Ovary (tissue), 10 donors: ENCODE measurements at places on chromosomes 1 and 21.

DNA sequence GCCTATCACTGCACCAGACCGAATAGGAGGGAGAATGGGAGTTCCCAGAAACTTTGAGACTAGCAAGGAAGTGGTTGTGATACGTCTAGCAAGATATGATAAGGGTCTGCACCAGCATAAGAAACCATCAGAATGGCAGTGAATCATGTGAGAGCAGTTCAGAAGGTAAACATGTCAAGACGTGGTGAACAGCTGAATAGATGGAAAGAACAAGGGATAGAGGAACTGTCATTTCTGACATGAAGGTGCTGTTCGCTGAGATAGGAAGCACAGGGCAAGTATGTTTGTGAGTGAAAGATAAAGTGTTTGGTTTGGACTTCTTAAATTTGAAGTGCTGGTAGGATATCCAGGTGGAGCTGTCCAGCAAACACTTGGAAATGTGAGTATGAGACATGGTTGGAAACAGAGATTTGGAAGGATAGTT is 1.1 kb upstream of the AGO1 start:
- DNase-seq: no peak

DNA sequence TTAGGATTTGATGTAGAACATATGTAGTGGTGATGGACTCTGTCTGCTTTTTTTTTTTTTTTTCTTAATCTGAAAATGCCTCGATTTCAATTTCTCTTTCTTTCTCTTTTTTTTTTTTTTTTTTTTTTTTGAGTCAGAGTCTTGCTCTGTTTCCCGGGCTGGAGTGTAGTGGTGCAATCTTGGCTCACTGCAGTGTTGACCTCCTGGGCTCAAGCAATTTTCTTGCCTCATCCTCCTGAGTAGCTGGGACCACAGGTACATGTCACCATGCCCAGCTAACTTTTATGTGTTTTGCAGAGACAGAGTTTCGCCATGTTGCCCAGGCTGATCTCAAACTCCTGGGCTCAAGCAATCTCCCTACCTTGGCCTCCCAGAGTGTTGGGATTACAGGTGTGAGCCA is 17.4 kb downstream of the MAST2 start:
- no peak for DNase-seq

DNA sequence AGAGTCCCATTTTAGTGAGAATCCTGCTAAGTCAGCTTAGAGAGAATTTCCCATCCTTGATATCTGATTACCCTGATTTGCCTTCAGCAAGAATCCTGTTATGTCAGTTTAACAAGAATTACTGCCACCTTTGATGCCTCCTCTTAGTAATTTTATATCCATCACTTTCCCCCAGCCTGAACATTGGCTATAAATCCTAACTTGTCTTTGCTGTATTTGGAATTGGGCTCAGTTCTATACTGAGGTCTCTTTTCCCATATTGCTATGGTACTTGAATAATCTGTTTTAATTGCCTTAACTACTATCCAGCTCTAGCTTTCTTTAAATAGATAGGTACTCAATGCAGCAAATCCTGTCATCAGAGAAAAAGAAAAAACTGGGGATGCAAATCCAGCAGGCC is 842.0 kb upstream of the ADAMTS5 start:
- DNase-seq: no peak

GRCh38 chr1:168195199-168196135 is 16.7 kb downstream of the TIPRL start:
- no peak for DNase-seq

GRCh38 chr1:14298806-14299205 is 299.7 kb upstream of the KAZN start:
- DNase-seq: no peak

- DNase-seq: no peak
These were observed 13.4 kb downstream of the PLA2G5 start for GRCh38 chr1:20083178-20083944.

- DNase-seq: no peak
These were observed 22.8 kb downstream of the LACTBL1 start for GRCh38 chr1:22949822-22950331.

DNA sequence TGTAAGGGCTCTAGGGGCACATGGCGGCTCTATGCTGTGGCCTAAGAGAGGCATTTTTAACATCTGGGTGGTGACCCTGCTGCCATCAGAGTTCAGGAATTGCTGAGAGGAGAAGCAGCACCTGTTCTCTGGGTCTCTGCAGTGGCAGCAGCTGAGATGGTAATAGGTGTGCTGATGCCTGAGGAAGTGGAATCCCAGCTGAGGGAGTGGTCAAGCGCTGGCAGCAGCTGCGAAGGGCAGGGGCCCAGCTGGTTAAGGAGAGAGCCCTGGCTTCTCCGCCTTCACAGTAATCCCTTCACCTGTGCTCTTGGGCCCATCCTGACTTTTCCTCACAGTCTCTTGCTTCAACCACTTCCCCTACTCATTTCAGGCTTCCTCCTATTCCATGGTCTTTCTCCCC is 39.8 kb downstream of the GJA5 start:
- DNase-seq: no peak

DNA sequence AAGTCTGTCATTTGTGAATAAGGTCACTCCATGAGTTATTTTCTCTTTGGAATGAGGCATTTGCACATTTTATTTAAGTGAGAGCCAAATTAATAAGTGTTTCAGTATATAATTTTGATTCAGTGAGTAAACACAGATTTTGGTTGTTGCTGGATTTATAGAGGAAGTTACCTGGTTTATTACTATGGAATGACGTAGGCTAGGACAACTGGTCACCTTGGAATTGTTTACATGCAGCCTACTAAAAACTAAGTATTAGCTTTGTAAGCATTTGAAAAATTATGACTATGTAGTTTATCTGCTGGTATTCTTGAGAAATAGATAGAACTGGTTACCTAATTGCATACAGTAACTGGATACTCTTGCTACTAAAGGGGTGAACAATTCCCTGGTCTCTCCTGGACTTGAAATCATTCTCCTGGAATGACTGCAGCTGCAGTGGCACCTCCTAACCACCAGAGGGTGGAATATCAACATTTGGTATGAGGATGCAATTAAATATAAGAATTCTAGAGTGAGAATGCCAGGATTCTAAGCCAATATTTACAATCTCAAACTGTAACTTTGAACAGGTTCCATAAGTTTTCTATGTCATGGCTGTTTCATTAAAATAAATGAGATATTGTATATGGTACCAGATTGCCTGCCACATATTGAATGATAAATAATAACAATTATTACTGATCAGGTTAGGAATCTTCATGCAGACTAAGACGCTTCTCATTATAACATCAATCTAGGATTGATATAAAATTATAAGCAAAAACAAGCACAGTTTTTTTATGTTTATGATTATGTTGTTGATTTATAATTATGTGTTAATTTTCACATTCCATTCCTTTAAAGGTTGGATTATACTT is 3.5 kb upstream of the KRTAP27-1 start:
- no peak for DNase-seq

DNA sequence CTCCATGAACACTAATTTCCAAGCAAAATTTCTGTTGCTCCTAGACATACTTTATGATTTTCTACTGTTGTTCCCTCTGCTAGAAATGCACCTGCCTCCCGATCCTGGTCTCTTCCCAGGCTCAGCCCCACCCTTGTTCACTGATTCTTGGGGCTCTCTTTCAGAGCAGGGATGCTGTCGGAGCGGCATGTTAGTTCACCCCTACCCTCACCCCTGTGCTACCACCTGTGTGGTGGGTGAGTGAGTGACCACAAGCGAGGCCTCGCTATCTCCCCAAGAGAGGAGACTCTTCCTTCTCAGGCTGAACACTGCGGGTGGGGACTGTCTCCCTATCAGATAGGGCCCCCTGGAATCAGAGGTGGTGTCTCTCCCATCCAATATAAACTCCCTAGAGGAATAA is 4.9 kb upstream of the S100A8 start:
- DNase-seq: no peak

DNA sequence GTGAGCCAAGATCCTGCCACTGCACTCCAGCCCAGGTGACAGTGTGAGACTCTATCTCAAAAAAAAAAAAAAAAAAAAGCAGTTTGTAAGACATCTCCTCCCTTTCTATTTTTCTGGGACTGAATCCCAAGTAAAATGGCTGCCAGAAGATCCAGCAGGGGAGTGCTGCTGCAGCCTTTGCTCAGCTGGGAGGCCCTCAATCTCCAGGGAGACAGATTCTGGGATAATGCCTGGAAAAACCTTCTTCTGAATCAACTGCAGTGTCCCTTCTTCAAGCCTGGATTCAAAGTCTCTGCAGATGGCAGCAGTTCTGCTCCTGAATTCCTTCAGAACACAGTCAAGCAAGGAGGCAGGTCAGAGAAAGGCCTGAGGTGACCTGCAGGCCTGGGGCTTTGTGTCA is 191.0 kb upstream of the NRIP1 start:
- DNase-seq: no peak

- DNase-seq: no peak
These were observed 149.8 kb downstream of the PDE4B start for GRCh38 chr1:65942476-65942875.

DNA sequence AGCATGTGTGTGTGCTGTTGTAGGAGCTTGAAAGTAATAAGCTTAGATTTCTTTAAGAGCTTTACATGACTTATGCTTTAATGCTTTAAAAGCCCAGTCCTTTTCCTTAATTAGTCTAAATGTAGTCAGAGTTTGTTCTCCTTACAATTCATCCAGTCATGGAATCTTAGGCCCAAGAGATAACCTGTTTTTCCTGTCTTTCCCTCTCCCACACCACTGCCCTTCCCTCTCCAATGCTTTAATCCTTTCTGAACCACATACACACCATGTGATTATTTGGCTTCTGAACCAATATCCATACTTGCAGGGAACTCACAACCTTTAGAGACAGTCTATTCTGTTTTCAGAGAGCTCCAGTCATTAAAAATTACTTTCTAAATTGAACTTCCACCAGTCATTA is 37.6 kb downstream of the ALG6 start:
- DNase-seq: no peak

DNA sequence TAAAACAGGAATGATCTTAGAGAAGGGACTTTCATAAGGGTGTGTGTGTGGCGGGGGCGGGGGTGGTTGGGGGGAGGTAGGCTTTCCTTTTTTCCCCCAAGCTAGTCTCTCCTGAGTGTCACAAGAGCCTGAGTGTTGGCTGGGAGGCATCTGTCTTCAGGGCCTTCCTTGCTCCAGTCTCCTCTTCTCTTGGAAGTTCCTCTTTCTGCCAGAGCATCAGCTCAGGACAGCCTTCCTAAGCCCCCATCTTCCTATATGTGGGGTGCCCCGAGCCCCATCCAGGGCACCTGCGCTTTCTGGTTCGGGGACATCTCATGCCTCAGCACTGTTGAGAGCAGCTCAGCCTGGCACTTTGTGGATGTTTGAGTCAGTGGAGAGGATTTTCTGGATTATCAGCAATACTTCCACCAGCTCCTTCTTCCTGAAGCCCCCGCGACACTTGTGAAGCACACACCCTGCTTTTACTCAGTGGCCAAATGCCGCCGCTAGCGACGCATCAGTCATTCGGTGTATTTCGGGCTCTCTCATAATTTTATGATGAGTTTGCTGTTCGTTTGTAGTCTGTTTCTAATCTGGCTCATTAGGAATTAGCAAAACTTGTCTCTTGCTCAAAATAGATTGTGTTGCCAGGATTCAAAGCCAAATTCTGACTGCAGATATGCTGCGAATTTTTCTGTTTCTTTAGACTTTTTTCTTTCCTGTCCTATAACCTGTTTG is 61.7 kb downstream of the GALNT2 start:
- DNase-seq: no peak

DNA sequence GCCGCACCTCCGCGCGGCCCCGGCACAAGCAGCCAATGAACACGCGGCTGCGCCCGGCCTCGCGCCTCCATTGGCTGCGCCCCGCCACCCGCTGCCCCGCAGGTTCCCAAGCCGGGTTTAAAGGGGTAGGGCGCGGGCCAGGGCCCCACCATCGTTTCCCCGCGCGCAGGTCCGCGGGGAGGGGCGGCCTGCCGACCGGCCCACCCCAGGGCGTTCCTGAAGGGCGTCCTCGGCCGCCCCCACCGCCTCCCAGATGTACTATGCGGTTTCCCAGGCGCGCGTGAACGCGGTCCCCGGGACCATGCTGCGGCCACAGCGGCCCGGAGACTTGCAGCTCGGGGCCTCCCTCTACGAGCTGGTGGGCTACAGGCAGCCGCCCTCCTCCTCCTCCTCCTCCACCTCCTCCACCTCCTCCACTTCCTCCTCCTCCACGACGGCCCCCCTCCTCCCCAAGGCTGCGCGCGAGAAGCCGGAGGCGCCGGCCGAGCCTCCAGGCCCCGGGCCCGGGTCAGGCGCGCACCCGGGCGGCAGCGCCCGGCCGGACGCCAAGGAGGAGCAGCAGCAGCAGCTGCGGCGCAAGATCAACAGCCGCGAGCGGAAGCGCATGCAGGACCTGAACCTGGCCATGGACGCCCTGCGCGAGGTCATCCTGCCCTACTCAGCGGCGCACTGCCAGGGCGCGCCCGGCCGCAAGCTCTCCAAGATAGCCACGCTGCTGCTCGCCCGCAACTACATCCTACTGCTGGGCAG is at the start of gene OLIG1:
Gene OLIG1, plus strand, starts transcription at position 148 of the 750 bp plus-strand sequence. Its CDS starts 106 bp downstream, at position 254.
- DNase-seq: peak; percentile 43

- no peak for DNase-seq
These were observed 1187.4 kb upstream of the NCAM2 start for GRCh38 chr21:19810779-19811178.

GRCh38 chr21:27759091-27759659 is 792.3 kb upstream of the ADAMTS5 start:
- no peak for DNase-seq

GRCh38 chr1:106753066-106753465 is 303.4 kb upstream of the PRMT6 start:
- no peak for DNase-seq

GRCh38 chr21:46617267-46618051 is 12.6 kb upstream of the S100B start:
- DNase-seq: no peak

DNA sequence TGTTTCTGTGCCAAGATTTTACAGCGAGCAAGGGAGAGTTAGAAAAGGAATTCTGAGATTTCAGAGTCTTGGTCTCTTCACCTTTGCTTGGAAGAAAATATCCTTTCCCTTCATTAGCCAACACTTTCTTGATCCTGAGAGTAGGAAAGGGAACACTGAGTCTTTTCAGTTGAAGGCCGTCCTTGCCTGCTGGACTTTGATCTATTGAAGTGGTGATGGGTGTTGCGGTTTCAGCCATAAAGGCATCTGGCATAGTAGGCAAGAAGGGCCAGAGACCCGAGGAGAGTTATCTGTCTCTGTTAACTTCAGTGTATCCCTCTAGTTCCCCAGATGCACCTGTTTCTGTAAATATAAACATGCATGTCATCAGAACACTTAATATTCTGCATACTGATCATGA is 9.7 kb downstream of the SELE start:
- DNase-seq: no peak
